ENCODE measurements at places on chromosomes 11 and 22. TPM values are rescaled to one million over a fixed set of nuclear protein-coding genes. Genes with fewer than 3 reads are reported as not detected.

- H3K27me3 ChIP-seq = no peaks in the 10 kb centered on the region
- H3K4me3 ChIP-seq = no peak overlapping the region
- no peaks in the 10 kb centered on the region for H3K36me3 ChIP-seq
- no peaks in the 10 kb centered on the region for H3K4me1 ChIP-seq
These were observed 763 bp upstream of the MS4A7 start for GRCh38 chr11:60377401-60378136.

- no peak overlapping the region for H3K27ac ChIP-seq
- no peaks in the 10 kb centered on the region for H3K36me3 ChIP-seq
- DNase-seq = no peak
- H3K27me3 ChIP-seq = peaks cover 3% of the 10 kb centered on the region
- H3K4me3 ChIP-seq = no peak overlapping the region
These were observed 5.2 kb upstream of the PES1 start for GRCh38 chr22:30596886-30597285.

- H3K4me1 ChIP-seq = no peaks in the 10 kb centered on the region
- H3K4me3 ChIP-seq = no peak overlapping the region
- no peak overlapping the region for H3K27ac ChIP-seq
- no peaks in the 10 kb centered on the region for H3K36me3 ChIP-seq
These were observed 71.8 kb downstream of the XRRA1 start for GRCh38 chr11:74877132-74877531.

GRCh38 chr11:25423436-25424199, 908.3 kb upstream of the ANO3 start:
- no peaks in the 10 kb centered on the region for H3K27me3 ChIP-seq
- DNase-seq = peak; percentile 39
- H3K36me3 ChIP-seq = no peaks in the 10 kb centered on the region
- no peak overlapping the region for H3K4me3 ChIP-seq

DNA sequence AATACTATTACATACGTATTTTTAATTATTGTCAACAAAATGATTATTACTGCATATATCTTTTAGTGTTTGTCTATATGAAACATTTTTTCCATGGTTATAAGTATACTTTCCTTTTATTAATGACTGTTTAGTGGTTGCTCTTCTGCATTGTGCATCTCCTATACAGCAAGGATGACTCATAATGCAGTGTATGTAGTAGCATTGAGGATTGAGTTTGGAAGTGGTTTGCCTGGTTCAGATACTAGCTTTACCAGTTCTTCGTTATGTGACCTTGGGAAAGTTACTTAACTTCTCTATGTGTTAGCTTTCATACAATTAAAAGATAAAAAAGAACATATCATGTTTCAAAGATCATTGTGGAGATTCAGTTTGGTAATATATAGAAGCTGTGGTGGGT, 44.1 kb downstream of the CHORDC1 start:
- H3K4me3 ChIP-seq = no peak overlapping the region
- no peaks in the 10 kb centered on the region for H3K27me3 ChIP-seq
- no peak for DNase-seq
- no peaks in the 10 kb centered on the region for H3K4me1 ChIP-seq

GRCh38 chr11:69403556-69404215, 77.8 kb upstream of the LINC01488 start:
- H3K27me3 ChIP-seq = no peaks in the 10 kb centered on the region
- no peaks in the 10 kb centered on the region for H3K36me3 ChIP-seq
- H3K4me1 ChIP-seq = peaks cover 9% of the 10 kb centered on the region
- H3K4me3 ChIP-seq = no peak overlapping the region
- H3K27ac ChIP-seq = no peak overlapping the region

- H3K4me1 ChIP-seq = no peaks in the 10 kb centered on the region
- no peak overlapping the region for H3K27ac ChIP-seq
- H3K36me3 ChIP-seq = no peaks in the 10 kb centered on the region
- H3K27me3 ChIP-seq = peaks cover 4% of the 10 kb centered on the region
These were observed 165.0 kb downstream of the CHST1 start for GRCh38 chr11:45500451-45500850.

GRCh38 chr22:22480940-22481339, 27.6 kb downstream of the ZNF280B start:
- no peaks in the 10 kb centered on the region for H3K4me1 ChIP-seq
- no peak overlapping the region for H3K27ac ChIP-seq
- no peak overlapping the region for H3K4me3 ChIP-seq
- no peaks in the 10 kb centered on the region for H3K27me3 ChIP-seq
- DNase-seq = no peak
- H3K36me3 ChIP-seq = no peaks in the 10 kb centered on the region

DNA sequence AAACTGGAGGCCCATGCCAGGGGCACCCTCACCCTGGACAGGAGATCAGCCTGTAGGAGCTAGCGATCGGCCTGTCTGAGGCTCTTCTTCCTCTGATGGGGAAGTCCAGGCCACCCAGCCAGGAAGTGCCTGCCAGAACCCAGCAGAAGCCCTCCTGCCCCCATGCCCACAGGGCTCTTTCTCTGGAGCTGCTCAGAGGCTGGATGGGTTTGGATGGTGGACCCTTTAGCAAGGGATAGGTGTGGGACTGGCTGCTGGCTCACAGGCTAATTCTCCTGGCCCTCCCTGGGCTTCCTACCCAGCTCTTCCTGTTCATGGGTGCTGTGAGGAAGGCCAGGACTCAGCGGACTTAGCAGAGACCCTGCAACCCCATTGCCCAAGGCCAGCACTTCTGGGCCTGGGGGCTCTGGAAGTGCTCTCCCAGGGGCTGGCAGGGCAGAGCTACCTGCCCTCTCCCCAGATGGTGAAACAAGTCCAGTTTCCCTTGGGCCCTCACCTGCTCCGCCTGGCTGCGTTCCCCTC, 7.6 kb downstream of the FXYD2 start:
- H3K4me3 ChIP-seq = no peak overlapping the region
- DNase-seq = no peak
- no peaks in the 10 kb centered on the region for H3K27me3 ChIP-seq
- peaks cover 23% of the 10 kb centered on the region for H3K4me1 ChIP-seq
- no peak overlapping the region for H3K27ac ChIP-seq

GRCh38 chr11:16859651-16860050, 121.2 kb downstream of the C11orf58 start:
- H3K27me3 ChIP-seq = no peaks in the 10 kb centered on the region
- no peak for DNase-seq
- H3K4me3 ChIP-seq = no peak overlapping the region
- H3K36me3 ChIP-seq = no peaks in the 10 kb centered on the region

- H3K4me3 ChIP-seq = peak overlapping the region; percentile 87
- H3K27me3 ChIP-seq = no peaks in the 10 kb centered on the region
- DNase-seq = no peak
- no peak overlapping the region for H3K27ac ChIP-seq
- no peaks in the 10 kb centered on the region for H3K36me3 ChIP-seq
These were observed 14.4 kb upstream of the SPTBN2 start for GRCh38 chr11:66743271-66743968.

DNA sequence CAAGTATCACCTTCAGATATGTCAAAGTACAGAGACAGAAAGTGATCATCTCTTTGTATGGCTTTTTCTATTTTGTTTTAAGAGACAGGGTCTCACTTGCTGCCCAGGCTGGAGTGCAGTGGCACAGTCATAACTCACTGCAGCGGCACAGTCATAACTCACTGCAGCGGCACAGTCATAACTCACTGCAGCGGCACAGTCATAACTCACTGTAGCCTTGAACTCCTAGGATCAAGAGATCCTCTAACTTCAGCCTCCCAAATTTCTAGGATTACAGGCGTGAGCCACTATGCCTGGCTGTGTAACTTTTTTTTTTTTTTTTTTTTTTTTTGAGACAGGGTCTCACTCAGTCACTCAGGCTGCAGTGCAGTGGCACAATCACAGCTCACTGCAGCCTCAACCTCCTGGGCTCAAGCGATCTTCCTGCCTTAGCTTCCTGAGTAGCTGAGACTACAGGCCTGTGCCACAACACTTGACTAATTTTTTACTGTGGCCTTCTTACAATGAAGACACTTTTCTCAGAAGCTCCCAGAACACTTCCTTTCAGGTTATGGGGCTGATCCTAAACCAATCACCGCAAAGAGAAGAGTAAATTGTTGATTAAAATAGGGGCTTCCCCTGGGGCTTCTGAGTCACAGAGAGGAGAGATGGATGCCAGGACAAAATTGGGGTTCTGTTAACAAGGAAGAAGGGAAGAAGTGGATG, 9.0 kb upstream of the HIKESHI start:
- H3K27me3 ChIP-seq = no peaks in the 10 kb centered on the region
- no peaks in the 10 kb centered on the region for H3K36me3 ChIP-seq
- no peak overlapping the region for H3K27ac ChIP-seq
- no peak for DNase-seq
- no peak overlapping the region for H3K4me3 ChIP-seq

GRCh38 chr22:31621507-31622124, 40.4 kb downstream of the PISD start:
- H3K36me3 ChIP-seq = peaks cover 11% of the 10 kb centered on the region
- H3K27ac ChIP-seq = no peak overlapping the region
- DNase-seq = no peak
- H3K4me1 ChIP-seq = peaks cover 13% of the 10 kb centered on the region

Gene TBX10
- not detected for total RNA-seq

Gene MRPL23
- total RNA-seq = 26.9 TPM

Gene PATE4
- total RNA-seq = not detected

Gene RIBC2
- not detected for total RNA-seq

Gene ANO9
- 0.82 TPM for total RNA-seq

Gene KCNQ1OT1
- 2.5 TPM for total RNA-seq

Data from astrocyte (in vitro differentiated cells and primary cell).